Fibroblast of skin of left biceps (primary cell): ENCODE measurements at places on chromosomes 6 and 20.

- no peak for DNase-seq
These were observed 383.7 kb upstream of the IRAK1BP1 start for GRCh38 chr6:78483553-78484197.

GRCh38 chr6:105909106-105909505, 177.0 kb upstream of the PRDM1 start:
- DNase-seq: no peak

DNA sequence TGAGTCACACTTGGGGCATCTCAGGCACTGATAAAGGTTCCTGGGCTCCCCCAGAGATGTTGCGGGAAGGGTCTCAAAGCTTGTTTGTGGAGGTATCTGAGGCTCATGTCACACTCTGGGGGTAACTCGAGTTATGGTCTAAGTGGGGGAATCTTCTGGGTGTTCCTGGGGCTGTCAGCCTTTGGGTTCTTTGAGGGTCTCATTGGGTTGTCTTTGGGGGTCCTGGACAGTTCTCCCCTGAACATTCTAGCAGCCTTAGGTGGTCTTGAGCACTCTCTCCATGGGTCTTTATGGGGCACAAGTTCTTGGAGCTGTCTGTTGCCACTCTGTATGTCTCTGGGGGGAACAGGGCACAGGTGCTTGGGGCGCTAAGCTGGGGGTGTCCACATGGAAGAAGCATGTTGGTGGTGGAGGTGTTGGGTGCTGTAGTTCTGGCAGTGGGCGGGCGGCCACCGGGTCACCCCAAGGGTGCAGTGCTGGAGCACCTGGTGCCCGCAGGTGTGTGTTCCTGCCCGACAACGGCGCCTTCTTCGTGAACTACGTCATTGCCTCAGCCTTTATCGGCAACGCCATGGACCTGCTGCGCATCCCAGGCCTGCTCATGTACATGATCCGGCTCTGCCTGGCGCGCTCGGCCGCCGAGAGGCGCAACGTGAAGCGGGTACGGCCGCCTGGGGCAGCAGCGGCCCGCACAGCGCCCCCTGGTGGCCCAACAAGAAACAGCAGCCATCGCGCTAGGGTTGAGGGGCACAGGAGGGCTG, 7.1 kb upstream of the CAPN11 start:
- peak; percentile 12 for DNase-seq

DNA sequence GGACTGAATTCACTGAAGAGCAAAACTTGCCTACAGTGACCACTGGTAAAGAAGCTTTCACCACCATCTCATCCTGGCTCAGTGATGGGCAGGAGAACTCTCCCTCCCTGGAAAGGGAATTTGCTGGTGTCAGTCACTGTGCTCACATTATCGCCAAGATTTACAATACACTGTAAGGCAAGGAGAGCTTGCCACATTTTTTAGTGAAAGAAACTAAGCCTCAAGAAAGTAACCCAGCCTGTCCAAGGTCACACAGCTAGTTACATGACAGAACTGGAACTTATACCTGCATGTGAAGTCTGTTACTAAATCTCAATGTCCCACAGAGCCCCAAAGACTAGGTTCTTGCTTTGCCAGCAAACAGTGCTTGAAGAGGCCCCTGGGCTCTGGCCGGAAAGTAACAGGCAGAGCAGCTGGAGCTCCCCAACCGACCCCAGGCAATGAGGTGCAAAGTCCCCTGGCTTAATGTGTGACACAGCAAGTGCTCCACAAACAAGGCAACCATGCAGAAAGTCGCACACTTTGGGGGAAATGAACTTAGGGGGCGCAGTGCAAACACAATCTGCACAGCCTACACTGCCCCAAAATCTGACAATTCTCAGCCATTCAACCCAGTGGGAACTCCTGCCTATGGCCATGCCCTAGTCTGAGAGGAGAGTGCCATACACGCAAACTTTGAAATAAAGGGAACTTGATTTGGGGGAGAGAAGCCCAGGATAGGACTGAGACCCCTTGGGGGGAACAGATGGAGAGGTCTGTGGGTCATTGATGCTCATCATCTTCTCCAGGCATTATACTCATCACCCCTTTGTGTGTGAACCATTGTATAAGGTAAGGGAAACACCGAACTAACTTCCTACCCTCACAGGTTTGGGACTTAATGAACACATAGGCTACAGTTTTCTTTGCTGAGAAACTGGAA, 1.9 kb downstream of the BCL2L1 start:
- no peak for DNase-seq

DNA sequence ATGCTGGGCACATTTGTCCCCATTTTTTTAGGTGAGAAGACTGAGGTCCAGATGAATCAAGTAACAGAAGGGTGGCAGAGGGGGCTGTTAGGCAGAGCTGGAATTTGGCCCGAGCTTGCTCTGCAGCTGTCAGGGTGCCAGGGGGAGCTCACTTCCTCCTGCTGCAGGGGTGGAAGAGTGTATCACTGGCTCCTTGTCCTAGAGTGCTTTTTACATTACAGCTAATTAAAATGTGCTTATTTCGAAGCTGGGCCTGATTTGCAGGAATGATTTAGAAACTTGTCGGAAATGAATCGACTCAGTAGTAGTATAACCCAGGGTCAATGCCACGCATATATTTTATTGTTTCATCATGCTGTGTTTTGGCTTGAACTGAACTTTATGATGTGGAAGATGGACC, 11.1 kb downstream of the TOX2 start:
- DNase-seq: no peak
